ENCODE measurements at places on chromosomes 2 and 18.

DNA sequence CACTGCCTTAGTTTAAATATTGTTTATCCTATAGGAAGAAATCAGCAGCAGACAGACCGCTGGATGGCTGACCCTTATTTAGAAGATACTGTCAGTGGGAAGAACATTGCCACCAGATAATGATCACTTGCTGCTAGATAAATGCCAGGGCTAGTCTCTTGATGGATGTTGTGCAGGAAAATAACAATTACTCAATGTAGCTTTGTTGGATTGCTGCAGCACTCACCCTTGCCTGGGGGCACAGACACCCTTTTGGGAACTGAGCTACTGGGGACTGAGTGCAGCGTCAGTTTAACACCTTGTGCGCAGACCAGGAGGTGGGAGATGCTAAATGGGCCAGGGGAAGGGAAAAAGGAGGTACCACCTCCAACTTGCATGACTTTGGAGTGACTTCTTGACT, 64.2 kb upstream of the CAPN13 start:
- H3K4me3 ChIP-seq = no peak overlapping the region
- no peaks in the 10 kb centered on the region for H3K27me3 ChIP-seq
- H3K4me1 ChIP-seq = no peaks in the 10 kb centered on the region
- no peak for DNase-seq
- H3K27ac ChIP-seq = no peak overlapping the region

- H3K27ac ChIP-seq = no peak overlapping the region
- no peaks in the 10 kb centered on the region for H3K27me3 ChIP-seq
- H3K4me1 ChIP-seq = peaks cover 40% of the 10 kb centered on the region
- no peak for DNase-seq
- no peaks in the 10 kb centered on the region for H3K36me3 ChIP-seq
These were observed 124.8 kb downstream of the MSTN start for GRCh38 chr2:189937691-189938090.

GRCh38 chr2:112658301-112658700, 12.6 kb downstream of the SLC20A1 start:
- peak overlapping the region; percentile 60 for H3K27ac ChIP-seq
- H3K36me3 ChIP-seq = peaks cover 95% of the 10 kb centered on the region
- H3K27me3 ChIP-seq = no peaks in the 10 kb centered on the region

- no peak overlapping the region for H3K27ac ChIP-seq
- peaks cover 5% of the 10 kb centered on the region for H3K27me3 ChIP-seq
- H3K4me3 ChIP-seq = no peak overlapping the region
- DNase-seq = no peak
- H3K36me3 ChIP-seq = no peaks in the 10 kb centered on the region
- H3K4me1 ChIP-seq = no peaks in the 10 kb centered on the region
These were observed 82.6 kb downstream of the C18orf54 start for GRCh38 chr18:54440292-54440691.

DNA sequence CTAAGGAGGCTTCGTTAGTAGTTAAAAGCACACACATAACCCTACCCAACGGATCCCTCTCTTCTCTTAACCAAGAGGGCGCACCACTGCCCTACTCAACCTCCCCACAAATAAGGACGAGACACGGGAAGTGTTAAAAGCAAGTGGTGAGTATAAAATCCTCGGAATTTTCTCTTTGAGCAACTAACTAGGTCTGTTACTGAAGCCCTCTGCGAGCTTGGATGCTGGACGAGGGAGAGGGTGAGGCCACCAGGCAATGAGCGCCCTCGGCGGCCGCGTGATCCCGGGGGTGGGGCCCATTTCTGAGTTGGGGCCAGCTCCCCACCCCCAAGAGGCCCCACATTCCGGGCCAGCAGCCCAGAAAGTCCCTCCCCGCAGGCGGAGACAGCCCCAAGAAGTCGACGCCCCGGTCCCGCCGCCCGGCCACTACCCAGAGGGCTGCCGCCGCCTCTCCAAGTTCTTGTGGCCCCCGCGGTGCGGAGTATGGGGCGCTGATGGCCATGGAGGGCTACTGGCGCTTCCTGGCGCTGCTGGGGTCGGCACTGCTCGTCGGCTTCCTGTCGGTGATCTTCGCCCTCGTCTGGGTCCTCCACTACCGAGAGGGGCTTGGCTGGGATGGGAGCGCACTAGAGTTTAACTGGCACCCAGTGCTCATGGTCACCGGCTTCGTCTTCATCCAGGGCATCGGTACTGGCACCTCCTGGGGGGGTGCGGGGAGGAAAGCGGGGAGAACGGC, at the start of gene CYBRD1:
TSS of gene CYBRD1 (plus strand) at position 423 of the 736 bp plus-strand sequence. CDS start at position 495, 72 bp downstream.
- H3K36me3 ChIP-seq = peaks cover 5% of the 10 kb centered on the region
- H3K4me1 ChIP-seq = peaks cover 20% of the 10 kb centered on the region
- H3K4me3 ChIP-seq = peak within 1 kb of the TSS; percentile 95
- DNase-seq = peak; percentile 91

- no peaks in the 10 kb centered on the region for H3K27me3 ChIP-seq
- no peaks in the 10 kb centered on the region for H3K36me3 ChIP-seq
- no peak overlapping the region for H3K27ac ChIP-seq
- no peak overlapping the region for H3K4me3 ChIP-seq
- no peak for DNase-seq
These were observed 41.3 kb upstream of the ACAA2 start for GRCh38 chr18:49854681-49855080.

GRCh38 chr2:68756178-68756577, 21.6 kb downstream of the ARHGAP25 start:
- H3K27ac ChIP-seq = no peak overlapping the region
- no peak for DNase-seq
- H3K36me3 ChIP-seq = no peaks in the 10 kb centered on the region
- peaks cover 8% of the 10 kb centered on the region for H3K4me1 ChIP-seq

- no peak overlapping the region for H3K27ac ChIP-seq
- H3K27me3 ChIP-seq = no peaks in the 10 kb centered on the region
- H3K36me3 ChIP-seq = no peaks in the 10 kb centered on the region
- DNase-seq = no peak
- H3K4me3 ChIP-seq = no peak overlapping the region
- H3K4me1 ChIP-seq = no peaks in the 10 kb centered on the region
These were observed 848.0 kb downstream of the DPP10 start for GRCh38 chr2:115290478-115290877.

GRCh38 chr2:10305254-10305635, 2.5 kb downstream of the HPCAL1 start:
- peak; percentile 54 for DNase-seq
- no peaks in the 10 kb centered on the region for H3K27me3 ChIP-seq
- peak overlapping the region; percentile 90 for H3K4me3 ChIP-seq
- H3K4me1 ChIP-seq = peaks cover 17% of the 10 kb centered on the region

GRCh38 chr2:42864222-42864621, 71.8 kb upstream of the HAAO start:
- DNase-seq = no peak
- no peak overlapping the region for H3K27ac ChIP-seq
- peaks cover 11% of the 10 kb centered on the region for H3K4me1 ChIP-seq
- H3K27me3 ChIP-seq = no peaks in the 10 kb centered on the region

GRCh38 chr18:35174745-35175144, 66.1 kb upstream of the ZNF397 start:
- H3K4me1 ChIP-seq = peaks cover 10% of the 10 kb centered on the region
- no peaks in the 10 kb centered on the region for H3K36me3 ChIP-seq
- H3K27me3 ChIP-seq = no peaks in the 10 kb centered on the region
- no peak overlapping the region for H3K27ac ChIP-seq
- no peak overlapping the region for H3K4me3 ChIP-seq
- DNase-seq = no peak

GRCh38 chr18:45201029-45201428, 414.2 kb upstream of the SLC14A2 start:
- DNase-seq = no peak
- no peaks in the 10 kb centered on the region for H3K27me3 ChIP-seq
- no peaks in the 10 kb centered on the region for H3K4me1 ChIP-seq
- no peak overlapping the region for H3K27ac ChIP-seq
- H3K36me3 ChIP-seq = no peaks in the 10 kb centered on the region

- no peak overlapping the region for H3K4me3 ChIP-seq
- no peaks in the 10 kb centered on the region for H3K4me1 ChIP-seq
- no peak overlapping the region for H3K27ac ChIP-seq
- DNase-seq = no peak
These were observed 290.9 kb upstream of the SIX2 start for GRCh38 chr2:45300026-45300750.

- H3K36me3 ChIP-seq = no peaks in the 10 kb centered on the region
- no peak overlapping the region for H3K4me3 ChIP-seq
- H3K4me1 ChIP-seq = no peaks in the 10 kb centered on the region
These were observed 100.9 kb downstream of the ARL4C start for GRCh38 chr2:234395891-234396420.

DNA sequence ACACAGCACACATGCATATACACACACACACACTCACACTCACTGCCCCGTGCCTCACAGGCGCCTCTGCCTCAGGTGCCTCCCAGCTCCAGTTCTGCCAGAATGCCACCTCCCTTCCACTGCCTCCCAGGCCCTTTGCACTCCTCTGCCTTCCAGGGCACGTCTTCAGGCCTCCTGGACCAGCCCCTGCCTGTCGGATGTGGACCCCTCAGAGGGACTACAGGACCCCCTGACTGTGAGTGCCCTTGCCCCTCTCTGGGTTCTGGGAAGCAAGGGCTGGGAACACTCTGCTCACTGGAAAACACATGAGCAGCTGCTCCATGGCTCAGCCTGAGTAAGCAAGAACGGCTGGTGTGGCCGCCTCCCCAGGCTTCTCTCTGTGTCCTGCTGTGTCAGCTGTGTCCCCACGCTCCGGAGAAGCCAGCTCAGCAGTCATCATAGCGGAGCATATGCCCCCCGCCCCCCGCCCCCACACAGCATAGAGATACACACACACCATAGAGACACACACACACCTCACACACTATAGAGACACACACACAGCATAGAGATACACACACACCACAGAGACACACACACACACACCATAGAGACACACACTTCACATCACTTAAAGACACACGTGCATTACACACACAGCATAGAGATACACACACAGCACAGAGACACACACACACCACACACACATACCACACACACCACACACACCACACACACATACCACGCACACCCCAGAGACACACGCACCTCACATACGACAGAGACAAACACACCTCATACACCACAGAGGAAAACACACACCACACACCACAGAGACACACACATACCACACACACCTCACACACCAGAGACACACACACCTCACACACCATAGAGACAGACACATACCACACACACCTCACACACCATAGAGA, 271.3 kb downstream of the CYRIA start:
- no peak for DNase-seq
- no peaks in the 10 kb centered on the region for H3K27me3 ChIP-seq
- no peaks in the 10 kb centered on the region for H3K36me3 ChIP-seq
- no peak overlapping the region for H3K27ac ChIP-seq
- H3K4me3 ChIP-seq = no peak overlapping the region

DNA sequence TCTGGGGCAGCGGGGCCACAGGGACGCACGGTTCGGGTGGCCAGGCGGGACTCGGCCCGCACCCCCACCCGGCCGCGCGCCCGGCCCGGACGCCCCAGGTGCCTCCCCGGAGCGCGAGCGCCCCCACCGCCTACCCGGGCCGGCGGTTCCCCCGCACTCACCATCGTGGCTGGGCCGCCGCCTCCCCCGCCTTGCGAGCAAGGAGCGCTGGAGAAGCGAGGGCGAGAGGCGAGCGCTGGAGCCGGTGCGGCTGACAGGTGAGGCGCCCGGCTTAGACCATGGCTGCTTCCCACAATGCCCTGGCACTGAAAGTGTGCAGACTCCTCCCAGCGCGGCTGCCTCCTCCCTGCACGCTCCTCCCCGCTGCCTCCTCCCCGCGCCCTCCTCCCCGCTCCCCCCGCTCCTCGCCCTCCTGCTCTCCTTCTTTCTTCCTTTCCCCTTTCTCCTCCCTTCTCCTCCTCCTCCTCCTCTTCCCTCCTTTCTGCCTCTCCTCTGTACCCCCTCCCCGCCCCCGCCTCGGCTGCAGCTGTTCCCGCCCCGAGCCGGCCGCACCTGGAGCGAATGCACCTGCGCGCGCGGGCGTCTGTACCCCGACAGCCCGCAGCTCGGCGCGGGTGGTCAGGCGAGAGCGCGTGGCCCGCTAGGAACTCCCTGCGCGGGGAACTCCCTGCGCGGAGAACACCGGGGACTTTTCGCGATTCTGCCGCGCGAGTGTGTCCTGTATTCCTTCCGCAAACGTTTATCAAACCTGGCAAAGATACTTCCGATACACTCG, at the start of gene AP1S3:
TSS of gene AP1S3 (minus strand) at position 296 of the 775 bp plus-strand sequence. CDS start at position 164, 132 bp downstream.
- H3K36me3 ChIP-seq = no peaks in the 10 kb centered on the region
- peak; percentile 71 for DNase-seq
- H3K4me1 ChIP-seq = no peaks in the 10 kb centered on the region
- H3K4me3 ChIP-seq = peak within 1 kb of the TSS; percentile 71

DNA sequence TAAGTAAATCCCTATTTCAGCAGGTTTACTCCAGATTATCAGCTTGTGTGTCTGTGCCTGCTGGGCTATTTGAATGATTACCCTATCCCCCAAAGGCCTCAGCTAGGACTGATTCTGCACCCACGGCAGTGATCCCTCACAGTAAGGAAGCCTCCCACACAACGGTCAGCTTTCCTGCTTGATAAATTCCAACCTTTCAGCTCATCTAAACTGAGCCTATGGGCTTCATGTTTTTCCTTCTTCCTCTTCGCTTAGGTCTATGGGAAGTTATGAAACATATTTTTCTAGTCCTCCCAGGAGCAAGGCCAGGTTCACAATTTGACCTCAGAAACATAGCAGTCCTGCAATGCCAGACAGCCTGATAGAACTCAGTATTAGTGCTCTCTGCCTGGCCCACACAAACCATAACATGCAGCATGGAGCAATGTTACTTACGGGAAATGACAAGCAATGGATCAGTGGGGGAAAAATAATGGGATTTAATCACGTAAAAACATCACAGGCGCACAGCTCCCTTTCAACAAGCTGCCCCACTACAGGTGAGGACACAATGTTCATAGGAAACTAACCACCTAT, 170.9 kb downstream of the ZNF521 start:
- no peak overlapping the region for H3K27ac ChIP-seq
- no peak overlapping the region for H3K4me3 ChIP-seq
- no peaks in the 10 kb centered on the region for H3K27me3 ChIP-seq
- no peaks in the 10 kb centered on the region for H3K36me3 ChIP-seq
- no peak for DNase-seq

DNA sequence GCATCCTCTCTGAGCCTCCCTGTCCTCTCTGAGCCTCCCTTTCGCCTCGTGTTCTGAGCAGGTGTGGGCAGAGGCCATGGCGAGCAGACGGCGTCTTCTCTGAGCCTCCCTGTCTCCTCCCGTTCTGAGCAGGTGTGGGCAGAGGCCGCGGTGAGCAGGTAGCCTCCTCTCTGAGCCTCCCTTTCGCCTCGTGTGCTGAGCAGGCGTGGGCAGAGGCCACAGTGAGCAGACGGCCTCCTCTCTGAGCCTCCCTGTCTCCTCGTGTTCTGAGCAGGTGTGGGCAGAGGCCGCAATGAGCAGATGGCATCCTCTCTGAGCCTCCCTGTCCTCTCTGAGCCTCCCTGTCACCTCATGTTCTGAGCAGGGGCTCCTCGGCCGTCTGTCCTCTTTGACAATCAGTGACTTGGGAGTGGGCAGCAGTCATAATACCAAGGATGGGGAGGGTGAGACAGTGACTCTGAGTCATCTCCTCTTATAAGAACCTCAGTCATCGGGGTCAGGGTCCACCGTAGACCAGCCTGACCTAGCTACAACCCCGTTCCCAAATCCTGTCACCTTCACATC, 395.1 kb upstream of the SALL3 start:
- H3K27me3 ChIP-seq = no peaks in the 10 kb centered on the region
- no peaks in the 10 kb centered on the region for H3K4me1 ChIP-seq
- H3K4me3 ChIP-seq = no peak overlapping the region
- H3K27ac ChIP-seq = no peak overlapping the region
- no peaks in the 10 kb centered on the region for H3K36me3 ChIP-seq

All from GM23248 (cell line).